HTR-8/SVneo (cell line): ENCODE measurements at places on chromosomes 6 and 20.

DNA sequence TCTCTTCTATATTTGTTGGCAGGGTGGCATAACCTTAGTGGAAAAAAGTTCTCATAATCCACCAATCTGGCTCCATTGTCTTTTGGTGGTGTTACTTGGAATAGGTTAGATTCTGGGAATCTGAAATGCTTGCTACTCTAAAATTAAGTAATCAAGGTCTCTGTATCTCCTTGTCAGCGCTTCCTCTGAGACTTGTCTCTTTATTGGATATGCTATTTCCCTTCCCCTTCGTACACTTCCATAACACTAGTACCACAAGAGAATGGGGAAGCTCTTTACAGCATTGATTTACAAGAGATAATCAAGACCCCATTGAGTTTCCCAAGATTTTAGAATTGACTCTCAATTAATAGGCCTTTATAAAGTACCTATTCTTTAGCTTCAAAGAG lies 280.2 kb downstream of the ADGB start:
- DNase-seq, result no peak

GRCh38 chr6:90508753-90509152 lies 78.1 kb downstream of the MAP3K7 start:
- DNase-seq, result no peak

GRCh38 chr6:25301362-25301761 lies 22.2 kb downstream of the CARMIL1 start:
- DNase-seq, result no peak

DNA sequence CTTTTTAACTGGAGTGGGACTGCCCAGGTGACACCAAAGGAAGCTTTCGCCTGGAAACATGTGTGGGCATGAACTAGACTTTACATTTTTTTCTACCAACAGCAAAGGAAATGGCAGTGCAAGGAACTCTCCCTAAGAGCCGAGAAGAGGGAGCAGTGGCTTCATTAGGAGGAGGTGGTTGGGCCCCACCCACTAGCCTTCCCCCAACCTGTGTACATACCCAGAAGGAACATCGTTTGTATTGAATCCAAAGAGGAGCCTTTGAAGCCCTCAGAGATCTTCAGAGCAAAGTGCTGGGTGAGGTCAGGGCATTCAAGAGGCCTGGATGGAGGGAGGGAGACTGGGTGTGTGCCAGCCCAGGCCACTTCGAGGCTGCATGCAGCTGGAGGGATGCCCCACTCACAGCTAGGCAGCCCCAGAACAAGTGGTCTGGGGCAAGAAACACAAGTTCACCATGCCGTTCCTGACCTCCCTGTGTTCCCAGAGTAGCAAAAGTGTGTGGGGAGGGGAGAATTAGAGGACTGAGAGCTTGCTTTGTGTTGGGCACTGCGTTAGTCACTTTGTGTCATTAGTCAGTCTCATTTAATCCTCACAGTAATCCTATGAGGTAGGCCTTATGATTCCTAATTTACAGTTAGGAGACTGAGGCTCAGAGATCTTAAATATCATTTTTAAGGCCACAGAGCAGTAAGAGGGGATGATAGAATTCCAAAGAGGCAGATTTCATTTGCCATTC lies 191.6 kb upstream of the SUPT3H start:
- no peak for DNase-seq

GRCh38 chr6:155645325-155645724 lies 189.7 kb upstream of the NOX3 start:
- no peak for DNase-seq

DNA sequence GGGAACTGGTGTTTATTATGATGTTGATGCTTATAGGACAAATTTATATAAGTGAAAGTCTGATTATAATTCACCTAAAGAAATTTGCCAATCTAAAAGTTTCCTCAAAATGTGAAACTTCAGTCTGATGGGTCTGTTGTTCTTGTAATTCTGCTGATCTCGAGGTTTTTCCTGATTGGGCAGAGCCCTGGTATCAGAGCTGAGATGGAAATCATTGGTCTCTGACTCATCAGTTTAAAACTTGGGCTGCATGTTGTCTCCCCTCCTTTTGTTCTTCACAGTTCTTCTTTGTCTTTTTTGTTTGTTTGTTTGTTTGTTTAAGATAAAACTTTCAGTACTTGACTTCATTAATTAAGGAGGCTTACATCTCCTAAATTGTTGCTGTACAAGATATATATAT lies 5.9 kb downstream of the SMAP1 start:
- peak; percentile 24 for DNase-seq

GRCh38 chr20:42957018-42957703 lies 232.5 kb downstream of the PTPRT start:
- DNase-seq, result no peak

DNA sequence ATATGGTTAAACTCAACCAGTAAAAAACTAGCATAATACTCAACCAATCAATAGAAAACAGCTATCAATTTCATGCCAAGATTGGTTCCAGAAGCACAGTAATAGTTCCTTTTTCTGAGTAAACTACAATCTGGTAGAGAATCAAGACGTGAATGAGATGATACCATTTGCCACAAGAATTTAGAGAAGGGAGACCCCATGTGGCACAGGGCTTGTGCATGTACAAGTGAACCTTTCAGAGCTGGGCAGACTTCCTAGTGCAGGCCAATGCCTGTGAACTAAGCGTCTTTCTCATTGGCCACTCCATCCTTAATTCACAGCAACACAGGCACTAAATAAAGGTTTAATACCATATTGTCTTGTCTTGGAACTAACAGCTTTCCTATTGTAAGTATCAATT lies 213.5 kb downstream of the RFPL4B start:
- DNase-seq, result no peak

DNA sequence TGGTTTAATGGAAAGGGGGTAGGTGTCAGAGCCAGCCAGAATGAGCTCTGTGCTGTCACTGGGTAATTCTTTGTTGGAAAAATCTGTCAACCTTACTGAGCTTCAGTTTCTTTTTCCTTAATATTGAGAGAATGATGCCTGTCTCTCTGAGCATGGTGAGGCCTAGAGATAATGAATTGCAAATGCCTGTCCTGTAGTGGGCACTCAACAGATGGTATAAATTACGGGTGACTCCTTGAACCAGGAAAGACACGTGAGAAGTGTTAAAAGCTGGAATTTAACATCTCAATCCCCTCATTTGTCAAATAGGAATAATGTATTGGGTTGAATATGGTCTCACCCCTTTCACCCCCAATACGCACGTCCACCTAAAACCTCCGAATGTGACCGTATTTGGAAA lies 74.9 kb downstream of the ADTRP start:
- no peak for DNase-seq

- no peak for DNase-seq
Measured at GRCh38 chr6:3417473-3417872, 39.4 kb downstream of the SLC22A23 start.

DNA sequence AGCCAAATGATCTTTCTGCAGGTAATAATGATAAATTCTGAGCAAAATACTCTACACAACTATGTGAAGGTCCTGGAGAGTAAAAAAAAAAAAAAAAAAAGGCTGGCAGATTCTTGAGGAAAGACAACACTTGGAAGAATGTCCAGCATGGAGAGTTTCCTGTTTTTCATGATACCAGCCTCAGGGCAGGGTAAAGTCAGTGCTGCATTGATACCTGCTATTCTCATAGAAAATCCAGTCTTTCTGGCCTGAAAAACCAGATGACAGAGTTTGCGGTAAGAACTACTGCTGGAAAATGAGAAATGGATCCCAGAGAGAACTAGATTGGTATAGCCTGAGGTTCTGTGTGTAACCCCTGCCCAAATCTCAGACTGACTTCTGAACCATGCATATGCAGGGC lies 89.1 kb downstream of the AFG1L start:
- no peak for DNase-seq

GRCh38 chr20:31922181-31922580 lies 29.7 kb downstream of the PDRG1 start:
- DNase-seq, result no peak

- DNase-seq, result no peak
Measured at GRCh38 chr6:120869397-120869796, 464.9 kb downstream of the TBC1D32 start.

DNA sequence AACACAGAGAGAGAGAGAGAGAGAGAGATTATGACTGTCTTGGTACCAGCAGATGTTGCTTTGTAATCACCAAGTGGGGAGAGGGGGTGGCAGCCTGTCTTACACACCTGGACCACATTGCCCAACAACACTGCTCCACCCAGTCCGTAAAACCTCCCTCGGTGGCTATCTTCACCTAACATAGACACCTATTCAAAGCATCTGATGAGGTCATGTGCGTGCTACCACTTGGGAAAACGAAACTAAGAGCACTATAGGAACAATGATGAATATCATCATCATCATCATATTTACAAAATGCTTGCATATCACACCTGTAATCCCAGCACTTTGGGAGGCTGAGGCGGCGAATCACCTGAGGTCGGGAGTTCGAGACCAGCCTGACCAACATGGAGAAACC lies 24.1 kb upstream of the SALL4 start:
- DNase-seq, result no peak

DNA sequence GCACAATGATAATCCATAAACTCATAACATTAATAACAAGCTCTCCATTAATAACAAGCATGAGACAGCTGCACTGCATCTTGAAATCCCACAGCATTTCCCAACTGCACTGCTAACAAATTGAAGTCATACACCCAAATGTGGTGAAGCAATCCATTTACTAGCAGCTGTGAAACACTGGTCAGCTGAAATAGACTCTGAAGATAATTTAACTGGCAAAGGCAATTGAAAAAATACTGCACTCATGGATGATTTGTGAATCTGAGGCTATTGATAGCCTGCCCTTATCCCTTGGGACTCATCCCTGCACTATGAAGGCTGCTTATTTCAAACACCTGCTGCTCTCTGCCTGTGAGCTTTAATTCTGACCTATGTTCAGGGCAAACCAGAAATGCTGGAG lies 49.1 kb upstream of the PLCB1 start:
- no peak for DNase-seq

DNA sequence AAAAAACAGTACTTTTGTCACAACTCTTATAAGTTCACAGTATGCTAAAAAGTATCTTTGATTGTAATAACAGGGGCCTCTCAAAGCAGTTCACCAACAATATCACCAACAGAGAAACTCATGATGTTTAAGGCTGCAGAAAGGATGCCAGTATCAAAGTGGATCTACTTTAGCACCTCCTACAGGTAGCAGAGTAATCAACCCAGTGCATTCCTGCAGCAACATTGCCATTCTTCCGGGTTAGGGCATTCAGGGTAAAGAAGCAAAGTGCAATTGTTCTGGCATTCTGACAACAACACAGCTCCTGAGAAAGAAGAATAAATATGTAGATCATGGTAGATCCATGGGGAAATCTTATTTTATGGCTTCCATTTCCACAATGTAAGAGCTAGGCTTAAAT lies 7.6 kb upstream of the SLC17A4 start:
- no peak for DNase-seq

DNA sequence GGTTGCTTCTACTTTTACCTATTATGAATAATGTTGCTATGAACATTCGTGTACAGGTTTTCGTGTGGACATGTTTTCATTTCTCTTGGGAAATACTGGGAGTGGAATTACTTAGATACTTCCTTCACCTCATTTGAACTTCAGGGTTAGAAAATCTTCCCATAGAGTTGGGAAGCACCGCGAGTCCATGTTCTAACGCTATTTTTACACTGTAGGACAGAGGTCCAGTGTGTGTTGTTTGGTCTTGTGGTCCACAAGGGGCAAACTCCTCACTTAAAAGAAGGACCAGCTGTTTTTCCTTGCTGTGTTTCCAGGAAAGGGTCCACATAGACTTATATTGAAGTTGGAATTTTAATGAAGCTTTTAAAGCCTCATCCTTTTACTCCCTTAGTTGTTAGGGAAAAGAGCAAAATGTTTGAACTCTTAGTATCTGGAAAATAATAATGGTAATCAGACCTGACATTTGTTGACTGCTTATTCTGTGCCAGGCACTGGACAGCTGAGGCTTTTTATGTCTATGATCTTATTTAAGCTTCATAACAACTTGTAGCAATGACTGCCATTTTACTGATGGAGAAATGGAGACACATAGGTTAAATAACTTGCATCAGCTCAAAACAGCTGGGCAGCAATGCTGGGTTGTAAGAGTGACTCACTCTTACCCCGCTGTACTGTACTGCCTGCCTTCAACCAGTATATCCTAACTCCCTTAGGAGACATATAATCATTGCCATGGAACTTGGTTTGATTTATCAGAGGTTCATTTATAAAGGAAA lies 52.0 kb downstream of the CDC5L start:
- DNase-seq, result no peak

- no peak for DNase-seq
Measured at GRCh38 chr6:109429496-109429895, 10.9 kb downstream of the PPIL6 start.

- DNase-seq, result no peak
Measured at GRCh38 chr6:125814481-125814880, 23.7 kb downstream of the NCOA7 start.

- DNase-seq, result no peak
Measured at GRCh38 chr6:80535914-80536565, 429.6 kb downstream of the BCKDHB start.

DNA sequence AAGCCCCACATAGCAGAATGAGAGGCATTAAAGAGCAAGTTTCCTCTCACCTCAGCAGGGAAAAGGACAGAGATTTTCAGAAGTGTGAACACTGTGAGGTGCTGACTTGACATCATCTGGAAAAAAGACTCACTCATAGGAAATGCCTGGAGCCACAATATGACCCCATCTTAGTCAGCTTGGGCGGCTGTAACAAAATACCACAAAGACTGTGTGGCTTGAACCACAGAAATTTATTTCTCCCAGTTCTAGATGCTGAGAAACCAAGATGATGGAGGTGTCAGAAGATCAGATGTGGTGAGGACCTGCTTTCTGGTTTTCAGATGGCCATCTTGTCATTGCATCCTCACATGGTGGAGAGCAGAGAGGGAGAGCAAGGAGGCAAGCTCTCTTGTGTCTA lies 253.1 kb downstream of the ADGB start:
- DNase-seq, result peak; percentile 20

DNA sequence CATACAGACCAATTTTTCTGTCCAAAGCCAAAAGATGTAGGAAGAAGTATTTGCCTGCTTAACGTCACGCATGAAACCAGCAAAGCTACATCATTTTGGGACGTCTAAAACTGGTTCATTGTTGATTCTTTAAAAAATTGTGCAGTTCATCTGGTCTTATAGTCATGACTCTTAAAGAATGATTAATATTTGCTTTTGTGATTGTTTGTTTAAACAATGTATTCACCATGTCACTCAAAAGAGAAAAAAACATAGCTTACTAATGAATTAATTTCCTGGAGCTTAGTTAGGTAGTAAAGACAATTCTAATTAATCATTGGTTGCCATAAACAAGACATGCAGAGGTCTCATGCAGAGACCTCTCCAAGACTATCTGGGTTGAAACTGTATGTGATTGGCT lies 157.3 kb downstream of the RPS12 start:
- no peak for DNase-seq

DNA sequence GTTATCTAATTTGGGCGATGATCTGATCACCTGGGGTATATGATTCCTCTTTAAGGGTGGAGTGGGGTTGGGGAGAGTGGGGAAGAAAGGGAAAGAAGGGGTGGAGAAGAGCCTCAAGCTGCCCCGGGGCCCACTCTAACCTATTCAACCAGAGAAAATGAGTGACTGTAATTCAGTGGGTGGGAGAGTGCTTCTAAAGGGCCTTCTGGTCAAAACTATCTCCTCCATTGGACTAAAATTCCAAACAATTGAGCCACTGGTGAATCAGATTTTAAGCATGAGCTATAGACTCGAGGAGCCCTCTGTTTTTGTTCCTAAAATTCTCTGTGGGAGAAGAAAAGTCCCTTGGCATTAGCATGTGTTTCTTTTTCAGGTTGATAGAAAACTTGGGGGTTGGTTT lies 296.8 kb downstream of the CLIC5 start:
- DNase-seq, result no peak

GRCh38 chr20:10012464-10012863 lies 22.3 kb upstream of the ANKEF1 start:
- DNase-seq, result no peak
